ENCODE measurements at places on chromosomes 3 and 15.

- DNase-seq = no peak
These were observed 509.3 kb downstream of the ROBO1 start for GRCh38 chr3:79258479-79258878.

GRCh38 chr3:168116279-168116678, 20.6 kb upstream of the GOLIM4 start:
- no peak for DNase-seq

DNA sequence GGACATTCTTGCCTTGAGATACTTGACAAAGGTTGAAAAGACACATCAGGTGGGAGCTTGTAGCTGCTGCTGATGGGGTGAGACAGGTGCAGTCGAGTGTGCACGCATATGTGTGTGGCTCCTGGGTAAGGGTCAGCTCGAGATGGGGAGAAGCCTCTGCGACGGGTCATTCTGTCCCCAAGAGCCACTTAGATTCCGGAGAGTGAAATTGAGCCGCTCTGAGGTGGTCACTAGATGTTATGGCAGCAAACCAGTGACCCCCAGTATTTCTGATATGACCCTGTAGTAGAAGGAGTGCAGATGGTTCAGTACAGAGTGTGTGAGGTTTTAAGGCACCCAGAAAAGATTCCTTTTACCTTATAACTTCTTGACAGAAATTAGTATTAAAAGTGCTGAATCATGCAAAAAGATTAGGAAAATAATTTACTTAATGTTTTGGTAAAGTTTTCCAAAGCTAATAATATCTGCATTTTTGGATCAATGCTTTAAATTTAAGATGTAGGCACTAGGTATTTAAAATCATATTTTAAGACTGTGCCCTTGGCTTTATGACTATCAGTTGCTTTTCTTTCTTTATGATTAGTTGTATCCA, 241.9 kb upstream of the TOPAZ1 start:
- no peak for DNase-seq

- DNase-seq = no peak
These were observed 29.9 kb downstream of the ACKR4 start for GRCh38 chr3:132626955-132627354.

GRCh38 chr3:108036984-108037741, 53.7 kb downstream of the CD47 start:
- no peak for DNase-seq
